ENCODE measurements at places on chromosomes 5 and 9. TPM values are rescaled to one million over a fixed set of nuclear protein-coding genes. Genes with fewer than 3 reads are reported as not detected.
A peak's percentile ranks its signal among the peaks of the same experiment; 100 is the strongest.

- H3K27me3 ChIP-seq, result peaks cover 3% of the 10 kb centered on the region
- no peaks in the 10 kb centered on the region for H3K4me1 ChIP-seq
- no peaks in the 10 kb centered on the region for H3K36me3 ChIP-seq
Observed at GRCh38 chr5:6432206-6432605, 16.5 kb upstream of the UBE2QL1 start.

DNA sequence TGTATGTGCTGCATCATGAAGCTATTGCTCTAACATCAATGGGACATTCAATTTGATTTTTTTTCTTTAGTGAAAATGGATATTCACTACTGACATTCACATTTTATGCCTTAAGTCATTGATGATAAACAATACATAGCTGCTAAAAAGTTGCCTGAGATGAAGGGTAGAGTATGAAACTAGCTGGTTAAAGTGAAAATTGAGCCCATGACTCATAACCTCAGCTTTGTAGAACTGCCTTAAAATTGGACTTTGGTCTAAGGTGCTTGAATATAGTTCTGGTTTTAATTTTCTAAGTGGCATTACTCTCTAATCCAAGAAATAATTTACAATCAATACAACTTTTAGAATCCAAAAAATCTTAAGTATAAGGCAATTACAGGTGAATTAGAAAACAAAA is 740.4 kb upstream of the RIOK2 start:
- no peak for DNase-seq
- no peaks in the 10 kb centered on the region for H3K36me3 ChIP-seq
- no peak overlapping the region for H3K27ac ChIP-seq
- no peak overlapping the region for H3K4me3 ChIP-seq
- no peaks in the 10 kb centered on the region for H3K4me1 ChIP-seq

LCN15 gene
- not detected for total RNA-seq

DNA sequence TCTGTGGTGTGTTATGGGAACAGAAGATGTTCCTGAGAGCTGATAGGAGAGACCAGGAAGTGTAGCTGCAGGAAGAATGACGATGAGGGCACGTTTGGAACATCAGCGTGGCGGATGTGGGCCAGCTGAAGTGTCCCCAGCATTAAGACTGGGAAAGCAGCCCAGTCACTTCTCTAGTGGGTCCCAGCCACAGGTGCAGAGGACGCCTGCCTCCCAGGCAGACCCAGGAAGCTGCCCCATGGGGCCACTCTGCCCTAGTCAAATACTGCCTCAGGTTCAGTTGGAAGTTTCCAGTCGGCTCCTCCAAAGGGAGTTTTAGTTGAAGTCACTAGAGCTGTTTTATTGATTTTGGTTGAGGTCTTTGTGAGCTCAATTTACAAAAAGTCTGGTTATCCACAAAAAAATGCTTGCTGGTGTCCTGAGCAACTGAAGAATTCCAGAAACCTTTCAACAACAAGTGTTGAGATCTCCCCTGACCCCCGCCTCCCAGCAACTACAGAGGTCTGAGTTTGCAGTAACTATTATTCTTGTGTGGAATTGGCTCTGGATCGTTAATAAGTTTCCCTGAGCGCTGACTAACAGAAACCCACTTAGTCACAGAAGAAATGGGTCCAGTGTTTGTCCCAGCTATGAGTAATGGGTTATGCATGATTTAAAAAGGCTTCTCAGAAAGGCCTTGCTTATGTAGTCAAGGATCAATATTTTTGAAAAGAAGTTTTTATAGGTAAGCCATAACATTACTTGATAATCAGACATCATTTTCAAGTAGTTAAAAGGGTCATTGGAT is 294.1 kb downstream of the FANCC start:
- peaks cover 14% of the 10 kb centered on the region for H3K36me3 ChIP-seq
- H3K27ac ChIP-seq, result peak overlapping the region; percentile 27
- no peak for DNase-seq
- no peaks in the 10 kb centered on the region for H3K27me3 ChIP-seq
- peaks cover 37% of the 10 kb centered on the region for H3K4me1 ChIP-seq

DNA sequence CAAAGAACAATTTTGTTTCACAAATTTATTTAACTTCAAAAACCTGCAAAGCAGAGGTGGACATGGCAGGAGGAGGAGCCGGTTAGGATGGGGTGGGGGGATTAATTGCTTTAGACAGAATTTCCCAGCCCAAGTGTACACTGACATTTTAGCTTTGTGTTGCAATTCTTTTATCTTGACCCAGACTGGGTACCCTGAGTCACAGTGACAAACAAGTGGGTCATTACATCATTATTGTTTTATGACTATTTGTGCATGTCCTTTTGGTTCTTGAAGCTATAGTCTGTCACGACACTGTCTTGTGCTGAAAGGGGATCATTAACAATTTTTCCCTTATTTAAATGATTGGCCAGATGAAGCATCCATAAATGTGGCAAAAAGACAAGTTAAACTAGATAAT is 84.5 kb upstream of the VCAN start:
- H3K36me3 ChIP-seq, result no peaks in the 10 kb centered on the region
- no peaks in the 10 kb centered on the region for H3K4me1 ChIP-seq
- H3K27me3 ChIP-seq, result no peaks in the 10 kb centered on the region
- no peak for DNase-seq
- H3K27ac ChIP-seq, result no peak overlapping the region

- no peak overlapping the region for H3K27ac ChIP-seq
- no peaks in the 10 kb centered on the region for H3K36me3 ChIP-seq
- no peaks in the 10 kb centered on the region for H3K27me3 ChIP-seq
- no peak overlapping the region for H3K4me3 ChIP-seq
- no peaks in the 10 kb centered on the region for H3K4me1 ChIP-seq
- no peak for DNase-seq
Observed at GRCh38 chr5:164573397-164573796, 1068.0 kb downstream of the MAT2B start.

GRCh38 chr5:2904399-2904798 is 152.9 kb upstream of the IRX2 start:
- H3K36me3 ChIP-seq, result no peaks in the 10 kb centered on the region
- no peaks in the 10 kb centered on the region for H3K4me1 ChIP-seq
- H3K4me3 ChIP-seq, result no peak overlapping the region

DNA sequence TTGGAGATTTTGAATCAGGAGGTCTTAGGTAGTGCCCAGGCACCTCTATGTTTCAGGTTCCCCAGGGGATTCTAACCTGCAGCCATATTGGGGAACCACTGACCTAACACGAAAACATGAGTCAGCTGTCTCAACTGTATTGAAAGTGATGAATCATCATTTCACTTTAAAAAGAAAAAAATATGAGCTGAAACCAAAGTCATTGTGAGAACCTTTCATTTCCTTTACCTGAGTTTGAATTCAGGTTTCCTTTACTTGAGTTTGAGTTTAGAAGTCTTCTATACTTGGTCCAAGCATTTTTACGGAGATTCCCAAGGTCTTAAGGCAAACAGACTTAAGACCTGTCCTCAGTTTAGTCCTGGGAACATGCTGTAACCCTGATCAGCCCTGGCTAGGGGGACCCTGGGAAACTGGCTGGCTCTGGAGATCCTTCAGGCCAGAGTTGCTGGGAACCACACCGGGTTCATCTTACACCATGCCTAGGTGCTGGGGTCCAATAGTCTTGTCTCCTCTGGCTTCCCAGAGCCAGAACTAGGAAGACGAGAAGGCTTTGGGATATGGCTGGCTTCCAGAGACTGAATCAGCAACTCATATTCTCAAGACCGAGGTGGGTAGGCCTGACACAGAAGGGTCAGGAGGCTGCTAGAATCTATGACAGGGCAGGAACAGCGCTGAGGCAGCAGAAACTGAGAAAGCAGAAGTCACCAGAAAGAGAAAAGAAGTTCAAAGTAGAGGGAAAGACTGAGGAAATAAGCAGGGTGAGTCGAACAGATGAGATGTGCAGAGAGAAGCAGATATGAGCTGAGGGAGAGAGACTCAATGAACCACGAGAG is 16.4 kb upstream of the PDCD1LG2 start:
- H3K27ac ChIP-seq, result peak overlapping the region; percentile 9
- H3K36me3 ChIP-seq, result no peaks in the 10 kb centered on the region
- no peak overlapping the region for H3K4me3 ChIP-seq
- no peaks in the 10 kb centered on the region for H3K4me1 ChIP-seq
- peak; percentile 17 for DNase-seq

BRD9 gene
- 69.7 TPM for total RNA-seq

FAM170A gene
- total RNA-seq, result not detected

DNA sequence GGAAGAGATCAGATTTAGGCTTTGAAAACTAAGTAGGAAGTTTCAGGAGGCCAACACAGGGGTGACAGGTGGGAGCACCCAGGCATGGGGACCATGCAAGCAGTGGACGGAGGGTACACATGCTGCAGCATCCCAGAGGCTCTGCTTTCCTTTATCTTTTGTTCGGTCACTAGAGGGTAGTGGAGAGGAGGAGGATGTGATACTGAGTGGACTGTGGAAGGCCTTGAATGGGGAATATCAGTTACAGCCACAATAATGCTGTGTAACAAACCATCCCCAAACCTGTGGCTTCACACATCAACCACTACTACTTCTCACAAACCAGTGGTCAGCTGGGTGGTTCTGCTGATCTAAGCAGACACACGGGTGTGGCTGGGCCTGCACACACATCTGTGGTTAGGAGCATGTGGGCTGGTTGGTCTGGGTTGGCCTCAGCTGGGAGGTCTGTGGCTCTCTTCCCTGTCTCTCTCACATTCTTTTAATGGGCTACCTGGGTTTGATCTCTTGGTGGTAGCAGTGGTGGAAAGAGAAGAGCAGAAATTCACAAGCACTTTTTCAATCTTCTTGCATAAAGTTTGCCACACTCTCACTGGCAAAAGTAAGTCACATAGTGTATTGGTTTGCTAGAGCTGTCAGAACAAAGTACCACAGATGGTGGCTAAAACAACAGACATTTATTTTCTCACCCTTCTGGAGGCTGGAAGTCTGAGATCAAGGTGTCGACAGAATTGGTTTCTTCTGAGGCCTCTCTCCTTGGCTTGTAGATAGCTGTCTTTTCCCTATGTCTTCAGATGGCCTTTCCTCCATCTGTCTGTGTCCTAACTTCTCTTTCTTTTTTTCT is 238.7 kb downstream of the AGTPBP1 start:
- H3K27me3 ChIP-seq, result no peaks in the 10 kb centered on the region
- DNase-seq, result no peak
- H3K4me1 ChIP-seq, result no peaks in the 10 kb centered on the region
- no peak overlapping the region for H3K4me3 ChIP-seq
- no peak overlapping the region for H3K27ac ChIP-seq

DNA sequence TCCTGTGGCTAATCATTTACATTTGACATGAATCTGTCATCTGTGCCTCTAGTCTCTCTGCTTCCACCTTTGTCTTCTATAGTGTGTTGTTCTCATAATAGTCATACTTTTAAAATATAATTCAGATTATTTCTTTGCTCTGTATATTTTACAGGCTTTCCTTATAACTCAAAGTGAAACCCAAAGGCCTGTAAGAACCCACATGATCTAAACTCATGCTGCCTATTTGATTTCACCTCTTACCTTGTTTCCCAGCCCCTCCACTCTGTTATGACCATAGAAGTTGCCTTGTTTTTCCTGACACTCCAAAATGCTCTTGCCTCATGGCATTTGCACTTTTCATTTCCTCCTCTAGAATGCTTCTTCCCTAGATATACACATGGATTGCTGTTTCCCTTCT is 74.2 kb downstream of the COMMD10 start:
- no peak overlapping the region for H3K4me3 ChIP-seq
- H3K36me3 ChIP-seq, result no peaks in the 10 kb centered on the region
- no peak for DNase-seq
- no peaks in the 10 kb centered on the region for H3K27me3 ChIP-seq
- H3K27ac ChIP-seq, result no peak overlapping the region

DNA sequence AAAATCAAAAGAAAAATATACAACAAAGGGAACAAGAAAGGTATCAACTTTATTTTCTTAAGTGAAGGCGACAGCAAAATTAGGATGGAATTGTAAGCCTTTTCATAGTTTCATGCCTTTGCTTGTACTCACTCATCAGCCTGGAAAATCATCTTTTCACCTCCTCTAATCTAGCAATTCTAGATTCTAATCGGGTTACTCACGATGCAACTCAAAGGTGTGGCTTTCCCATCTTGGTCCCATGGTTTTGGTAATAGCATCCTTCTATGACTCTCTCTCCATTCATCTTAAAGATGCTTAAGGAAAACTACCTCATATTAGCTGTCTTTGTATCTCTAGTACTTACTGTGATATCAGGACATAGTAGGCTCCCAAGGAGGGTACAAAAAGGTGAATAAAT is 30.5 kb downstream of the DNAH5 start:
- H3K27ac ChIP-seq, result no peak overlapping the region
- no peaks in the 10 kb centered on the region for H3K27me3 ChIP-seq
- H3K4me1 ChIP-seq, result no peaks in the 10 kb centered on the region
- no peak overlapping the region for H3K4me3 ChIP-seq

RNF14 gene
- 66.0 TPM for total RNA-seq

- H3K4me3 ChIP-seq, result no peak overlapping the region
- H3K4me1 ChIP-seq, result no peaks in the 10 kb centered on the region
- no peak for DNase-seq
- no peaks in the 10 kb centered on the region for H3K36me3 ChIP-seq
- H3K27me3 ChIP-seq, result no peaks in the 10 kb centered on the region
- H3K27ac ChIP-seq, result no peak overlapping the region
Observed at GRCh38 chr9:134485653-134486052, 155.9 kb upstream of the COL5A1 start.

CD274 gene
- 13.2 TPM for total RNA-seq

DNA sequence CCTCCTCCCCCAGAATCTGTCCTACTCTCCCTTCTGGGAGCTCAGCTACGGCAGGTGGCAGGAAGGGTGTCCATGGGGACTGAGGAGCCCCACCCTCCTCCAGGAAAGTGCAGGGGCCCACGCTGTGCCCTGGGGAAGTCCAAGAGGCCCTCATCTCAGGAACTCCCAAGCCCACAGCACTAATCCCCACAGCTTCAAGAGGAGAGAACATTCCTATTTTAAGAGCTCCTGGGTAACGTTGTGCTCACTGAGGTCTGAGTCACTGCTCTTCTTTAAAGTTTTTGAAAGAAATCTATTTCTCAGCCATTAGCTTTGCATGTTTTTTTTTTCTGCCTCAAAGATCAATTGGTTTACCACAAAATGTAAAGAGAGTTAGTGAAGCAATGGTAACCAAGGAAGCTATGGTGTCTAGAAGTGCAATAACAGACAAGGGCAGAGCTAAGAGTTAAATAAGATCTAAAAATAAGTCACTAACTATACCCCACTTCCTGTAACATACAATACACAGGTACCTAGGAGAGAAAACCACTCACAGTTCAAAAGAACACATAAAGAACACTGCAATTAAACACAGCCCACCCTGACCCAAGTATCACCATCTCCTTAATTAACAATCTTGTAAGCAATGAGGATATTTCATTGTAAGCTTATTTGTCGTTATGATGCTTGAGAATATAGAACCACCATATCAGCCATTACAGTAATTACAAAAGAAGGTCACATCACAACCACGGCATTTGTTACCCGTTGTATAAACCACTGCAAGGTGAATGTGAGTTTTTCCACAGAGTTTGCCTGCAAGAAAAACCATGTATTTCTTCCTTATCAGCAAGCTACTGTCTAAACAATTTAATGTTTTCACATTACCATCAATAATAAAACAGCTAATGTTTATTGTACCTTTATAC is 382.3 kb upstream of the SLC30A5 start:
- no peak overlapping the region for H3K4me3 ChIP-seq
- H3K27ac ChIP-seq, result peak overlapping the region; percentile 53
- H3K36me3 ChIP-seq, result no peaks in the 10 kb centered on the region
- peaks cover 12% of the 10 kb centered on the region for H3K4me1 ChIP-seq

DMRT3 gene
- not detected for total RNA-seq

BTNL9 gene
- 73.1 TPM for total RNA-seq
